Activated CD8-positive, alpha-beta memory T cell treated with anti-CD3 and anti-CD28 coated beads, Interleukin-2, amount 50 U/mL, for 48 hours (primary cell): ENCODE measurements at places on chromosomes 3 and 15.

- DNase-seq, result no peak
These were observed 83.8 kb downstream of the PTPRG start for GRCh38 chr3:61645148-61645547.

GRCh38 chr15:47719730-47720129 lies 2.4 kb downstream of the SEMA6D start:
- no peak for DNase-seq

DNA sequence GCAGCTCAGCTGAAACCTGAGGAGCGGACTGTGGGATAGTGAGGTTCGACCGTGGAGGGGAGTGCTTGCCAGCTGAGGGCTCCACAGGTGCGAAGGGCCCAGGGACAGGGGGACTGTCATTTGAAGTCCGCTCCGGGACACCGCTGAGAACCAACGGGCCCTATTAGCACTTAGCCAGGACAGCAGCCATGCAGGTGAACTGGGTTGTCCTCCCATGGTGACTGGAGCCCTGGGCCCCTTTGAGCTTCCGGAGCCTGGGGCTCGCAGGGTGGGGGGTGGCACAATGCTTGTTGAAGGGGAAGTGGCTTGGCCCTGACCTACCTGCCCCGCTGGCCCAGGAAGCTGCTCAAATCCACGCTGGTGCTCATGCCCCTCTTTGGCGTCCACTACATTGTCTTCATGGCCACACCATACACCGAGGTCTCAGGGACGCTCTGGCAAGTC lies 24.7 kb downstream of the PTH1R start:
- DNase-seq, result no peak

DNA sequence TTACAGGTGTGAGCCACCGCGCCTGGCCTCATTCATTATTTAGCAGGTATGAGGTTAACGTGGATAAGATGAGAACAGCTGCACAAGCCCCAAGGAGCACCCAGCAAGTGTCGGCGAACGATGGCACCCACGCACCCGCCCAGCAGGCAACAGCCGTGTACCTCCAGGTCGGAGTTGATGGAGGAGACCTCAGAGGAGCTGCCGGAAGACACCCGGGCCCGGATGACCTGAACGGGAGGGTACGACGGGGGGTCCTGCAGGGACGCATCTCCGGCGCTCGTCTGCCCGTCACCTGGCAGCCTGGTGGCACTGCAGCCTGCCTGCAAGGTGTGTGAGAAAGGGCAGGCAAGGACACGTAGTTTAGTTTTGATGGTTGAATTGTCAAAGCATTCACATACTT lies 29.1 kb downstream of the TMEM44 start:
- no peak for DNase-seq

DNA sequence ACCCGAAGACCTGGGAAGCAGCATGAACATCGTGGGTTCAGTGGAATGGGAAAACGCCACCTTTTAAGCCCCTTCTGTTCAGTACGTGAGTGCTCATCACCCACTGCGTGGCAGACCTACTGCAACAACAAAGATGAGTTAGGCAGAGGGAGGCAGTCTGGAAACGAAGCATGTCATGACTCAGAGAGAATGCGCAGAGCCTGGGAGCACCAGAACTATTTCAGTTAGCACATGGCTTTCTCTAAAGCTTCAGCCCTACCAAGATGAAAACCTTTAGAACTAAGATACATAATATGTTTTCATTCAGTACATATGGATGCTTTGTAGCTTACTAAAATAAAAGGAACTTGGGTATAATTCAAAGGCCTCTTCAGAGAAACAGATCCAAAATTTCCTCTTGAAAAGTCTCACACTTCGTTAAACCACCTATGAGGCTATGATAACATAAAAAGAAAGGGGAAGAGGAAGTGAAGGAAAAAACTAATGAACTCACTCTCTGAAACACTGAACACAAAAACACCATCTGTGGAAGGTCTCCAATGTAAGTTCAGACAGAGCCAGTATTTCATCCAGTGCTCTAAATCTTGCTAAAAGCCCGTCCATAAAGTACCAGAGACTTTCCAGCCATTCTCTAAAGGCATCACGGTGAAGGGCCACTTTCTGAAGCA lies 140.1 kb downstream of the OCA2 start:
- no peak for DNase-seq

DNA sequence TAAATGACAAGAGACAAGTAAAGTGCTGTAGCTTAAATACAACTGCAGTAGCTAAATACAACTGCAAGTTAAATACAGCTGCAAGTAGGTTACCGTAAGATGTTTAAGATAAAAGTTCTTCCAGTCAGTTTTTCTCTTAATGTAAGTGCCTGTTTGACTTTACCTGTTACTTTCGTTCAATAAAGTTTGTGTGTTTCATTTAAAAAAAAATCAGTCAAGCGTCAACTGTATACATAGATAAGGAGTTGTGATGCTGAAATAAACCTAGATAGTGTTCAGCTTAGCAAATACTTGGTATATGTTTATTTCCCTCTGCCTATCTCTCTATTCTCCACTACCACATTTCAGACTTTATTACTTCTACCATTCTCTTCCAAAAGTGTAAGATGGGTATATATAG lies 221.2 kb downstream of the NR2F2 start:
- no peak for DNase-seq

- no peak for DNase-seq
These were observed 359.8 kb downstream of the ULK4 start for GRCh38 chr3:41602121-41602520.

- DNase-seq, result no peak
These were observed 115.4 kb downstream of the IGF2BP2 start for GRCh38 chr3:185709251-185709955.

- DNase-seq, result no peak
These were observed 168.3 kb upstream of the TRIM42 start for GRCh38 chr3:140509534-140509933.

GRCh38 chr15:55823699-55824340 lies 80.9 kb upstream of the PRTG start:
- DNase-seq, result no peak

DNA sequence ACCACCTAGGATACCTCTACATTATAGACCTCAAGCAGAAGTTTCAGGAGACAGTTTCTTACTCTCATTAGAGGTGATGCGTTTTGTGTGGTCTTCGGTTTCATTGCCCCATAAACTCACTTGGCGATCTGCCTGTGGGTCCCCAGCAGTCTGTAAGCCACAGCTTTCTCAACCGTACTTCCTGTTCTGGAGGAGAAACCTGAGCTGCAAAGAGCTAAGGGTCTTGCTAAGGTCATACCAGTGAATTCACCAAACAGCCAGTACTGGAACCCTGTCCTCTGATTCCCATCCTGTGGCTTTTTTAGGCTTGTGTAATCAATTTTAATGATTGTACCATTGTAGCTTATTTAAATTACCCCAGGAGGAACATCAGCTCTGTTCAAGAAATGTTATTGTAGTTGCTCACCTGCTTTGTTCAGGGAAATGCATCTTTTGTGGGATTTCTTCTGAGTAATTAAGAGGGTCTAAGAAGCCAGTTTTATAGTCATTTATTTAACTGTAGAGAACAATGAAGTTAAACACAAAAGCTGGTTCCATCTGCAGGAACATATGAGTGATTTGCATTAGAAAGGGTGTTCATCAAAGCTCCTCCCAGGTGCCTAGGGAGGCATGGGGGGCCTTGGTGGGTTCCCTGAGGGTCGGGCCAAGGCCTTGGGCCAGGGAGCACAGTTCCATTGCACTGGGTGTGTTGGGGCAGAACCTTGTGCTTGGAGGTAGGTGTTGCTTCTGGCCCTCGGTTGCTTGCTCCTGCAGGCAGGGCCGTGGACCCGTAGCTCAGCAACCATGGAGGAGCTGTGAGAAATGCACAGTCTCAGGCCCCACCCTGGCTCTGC lies 69.6 kb downstream of the APBA2 start:
- peak; percentile 55 for DNase-seq

- DNase-seq, result no peak
These were observed 117.0 kb downstream of the FILIP1L start for GRCh38 chr3:99997293-99997692.

DNA sequence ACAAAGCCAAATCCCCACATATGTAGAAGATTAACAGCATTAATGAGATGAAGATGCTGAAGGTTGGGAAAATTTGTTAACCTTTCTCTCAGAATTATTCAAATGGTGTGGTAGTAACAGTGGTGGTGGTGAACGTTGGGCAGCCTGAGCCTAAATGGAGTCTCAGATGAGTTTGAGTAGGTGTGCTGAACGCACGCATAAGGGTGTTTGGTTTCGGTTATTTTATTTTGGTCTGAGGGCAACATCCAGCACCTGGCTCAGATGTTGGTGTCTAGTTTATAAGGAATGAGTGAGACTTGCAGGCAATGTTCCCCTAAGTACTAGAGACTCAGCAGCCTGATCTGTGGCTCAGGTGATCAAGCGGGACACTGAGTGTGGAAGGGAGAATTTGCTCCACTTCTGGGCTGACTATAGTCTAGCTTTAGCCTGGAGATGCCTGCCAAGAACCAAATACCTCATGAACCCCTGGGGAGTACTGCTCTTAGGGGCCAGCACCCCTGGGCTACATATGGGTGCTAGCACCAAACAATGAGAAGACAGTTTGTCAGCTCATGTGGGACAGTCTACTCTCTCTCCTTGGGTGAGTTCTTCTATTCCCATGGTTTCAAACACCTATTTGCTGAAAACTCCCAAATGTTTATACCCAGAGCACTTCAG lies 39.5 kb upstream of the ATP2C1 start:
- DNase-seq, result no peak

DNA sequence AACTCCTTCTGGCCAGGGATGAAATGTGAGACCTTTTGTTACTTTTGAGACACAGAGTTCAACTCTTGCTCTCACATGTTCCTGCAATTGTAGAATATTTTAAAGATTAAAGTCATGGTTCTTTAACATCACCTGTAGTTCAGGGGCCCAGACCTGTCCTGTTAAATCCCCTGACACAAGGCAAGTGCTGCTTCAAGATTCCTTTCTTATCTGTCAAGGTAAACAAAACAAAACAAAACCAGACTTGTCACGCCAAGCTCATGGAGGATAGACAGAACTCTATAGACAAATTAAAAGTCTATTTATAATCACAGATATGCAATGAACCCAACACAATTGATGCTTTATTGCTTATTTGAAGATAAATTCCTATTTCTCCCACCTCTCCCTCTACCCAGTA lies 48.6 kb upstream of the NEDD4 start:
- DNase-seq, result no peak

DNA sequence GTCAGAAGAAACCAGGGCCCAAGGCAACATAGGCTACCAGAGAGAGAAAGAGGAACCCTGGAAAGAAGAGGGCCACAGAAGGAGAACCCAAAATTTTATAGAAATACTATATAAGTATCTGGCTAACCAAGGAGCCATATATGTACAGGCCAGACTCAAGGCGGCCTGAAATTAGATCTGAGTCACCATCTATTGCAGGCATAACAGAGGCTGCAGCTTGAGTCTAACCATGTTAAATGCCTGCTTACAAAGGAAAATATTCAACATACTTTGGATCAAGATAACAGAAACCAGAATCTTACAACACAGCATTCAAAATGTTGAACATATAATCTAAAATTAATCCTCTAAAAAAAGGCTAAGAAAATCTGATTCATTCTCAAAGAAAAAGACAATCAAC lies 23.1 kb downstream of the IGSF11 start:
- no peak for DNase-seq

DNA sequence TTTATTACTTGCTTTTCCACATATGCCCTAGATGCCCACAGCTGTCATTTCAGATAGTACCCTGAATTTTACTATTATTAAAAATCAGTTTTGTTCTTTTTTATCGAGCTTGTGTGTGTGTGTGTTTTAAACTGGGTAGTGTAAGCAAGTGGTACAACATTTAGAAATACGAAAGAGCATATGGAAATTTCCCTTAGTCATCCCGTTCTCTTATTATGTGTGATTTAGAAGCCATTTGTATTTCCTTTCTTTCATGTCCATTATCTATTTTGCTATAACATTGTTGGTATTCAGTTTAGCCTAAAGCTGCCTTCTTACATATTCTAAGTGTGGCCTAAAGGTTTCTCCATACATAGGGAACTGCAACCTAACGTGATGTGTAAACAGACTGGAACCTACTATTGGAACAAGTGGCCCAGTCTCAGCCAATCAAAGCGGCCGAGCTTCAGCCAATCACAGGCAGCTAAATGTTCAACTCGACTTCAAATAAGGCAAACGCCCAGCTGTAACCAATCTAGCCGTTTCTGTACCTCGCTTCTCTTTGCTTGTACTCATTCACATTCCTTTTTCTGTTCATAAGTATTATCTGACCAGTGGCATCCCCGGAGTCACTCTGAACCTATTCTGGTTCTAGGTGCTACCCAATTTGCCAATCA lies 14.7 kb upstream of the SYN2 start:
- no peak for DNase-seq
